ENCODE measurements at places on chromosomes 5 and 9.

DNA sequence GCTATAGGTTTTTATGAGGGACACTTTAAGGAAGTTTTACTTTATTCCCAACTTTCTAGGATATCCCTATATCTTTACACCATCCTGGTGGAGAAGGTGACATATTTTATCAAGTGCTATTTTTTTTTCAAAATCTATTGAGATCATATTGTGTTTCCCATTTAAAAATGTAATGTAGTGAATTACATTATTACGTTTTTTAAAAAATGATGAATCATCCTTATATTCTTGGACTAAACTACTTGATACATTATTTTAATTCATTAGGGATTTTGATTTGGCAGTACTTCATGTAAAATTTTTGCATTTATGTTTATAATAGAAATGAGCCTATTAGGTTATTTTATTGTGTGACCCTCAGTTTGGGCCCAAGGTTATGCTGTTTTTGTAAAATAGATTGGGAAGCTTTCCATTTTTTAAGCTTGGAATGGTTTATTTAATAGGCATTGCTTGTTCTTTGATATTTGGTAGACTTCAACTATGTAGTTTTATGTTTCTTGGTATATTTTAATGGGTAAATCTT lies 4.1 kb downstream of the TMEM38B start:
- no peak for DNase-seq

DNA sequence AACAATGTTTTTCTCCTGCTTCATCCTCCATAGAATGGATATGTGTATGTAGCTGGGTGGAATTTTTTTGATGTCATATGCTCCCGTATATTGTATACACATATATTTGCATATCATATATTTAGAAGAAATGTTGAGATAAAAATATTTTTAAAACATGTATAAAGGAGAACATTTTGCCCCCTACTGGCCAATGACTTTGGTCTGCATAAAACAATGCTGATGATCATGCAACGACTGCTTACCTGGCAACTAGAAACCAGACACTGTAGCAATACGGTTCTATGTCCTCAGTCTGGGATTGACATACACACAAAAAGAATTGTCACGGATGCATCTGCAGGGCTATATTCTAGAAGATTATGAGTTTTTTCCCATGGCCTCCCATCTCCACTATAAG lies 503.6 kb downstream of the ELAVL2 start:
- no peak for DNase-seq

GRCh38 chr5:127440831-127441230 lies 76.6 kb upstream of the PRRC1 start:
- DNase-seq = peak; percentile 63

DNA sequence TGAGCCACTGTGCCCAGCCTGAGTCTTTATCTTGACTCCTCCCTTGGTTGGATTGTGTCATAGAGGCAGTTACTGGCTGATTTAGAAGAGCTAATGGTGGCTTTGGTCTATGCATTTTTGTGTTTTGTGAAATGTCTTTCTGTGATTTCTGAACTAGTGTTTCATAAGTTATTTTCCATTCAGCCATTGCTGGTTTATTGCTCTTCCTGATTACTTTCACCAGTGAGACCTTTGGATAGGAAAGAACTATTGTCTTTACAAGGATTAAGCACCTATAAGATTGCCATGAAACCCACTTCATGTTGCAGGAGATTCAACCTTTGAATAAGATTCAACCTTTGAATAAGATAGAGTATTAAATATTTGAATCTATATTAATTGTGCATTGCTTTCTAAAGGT lies 8.7 kb upstream of the HAPLN1 start:
- no peak for DNase-seq

GRCh38 chr5:59186623-59187022 lies 603.7 kb downstream of the RAB3C start:
- DNase-seq = no peak

DNA sequence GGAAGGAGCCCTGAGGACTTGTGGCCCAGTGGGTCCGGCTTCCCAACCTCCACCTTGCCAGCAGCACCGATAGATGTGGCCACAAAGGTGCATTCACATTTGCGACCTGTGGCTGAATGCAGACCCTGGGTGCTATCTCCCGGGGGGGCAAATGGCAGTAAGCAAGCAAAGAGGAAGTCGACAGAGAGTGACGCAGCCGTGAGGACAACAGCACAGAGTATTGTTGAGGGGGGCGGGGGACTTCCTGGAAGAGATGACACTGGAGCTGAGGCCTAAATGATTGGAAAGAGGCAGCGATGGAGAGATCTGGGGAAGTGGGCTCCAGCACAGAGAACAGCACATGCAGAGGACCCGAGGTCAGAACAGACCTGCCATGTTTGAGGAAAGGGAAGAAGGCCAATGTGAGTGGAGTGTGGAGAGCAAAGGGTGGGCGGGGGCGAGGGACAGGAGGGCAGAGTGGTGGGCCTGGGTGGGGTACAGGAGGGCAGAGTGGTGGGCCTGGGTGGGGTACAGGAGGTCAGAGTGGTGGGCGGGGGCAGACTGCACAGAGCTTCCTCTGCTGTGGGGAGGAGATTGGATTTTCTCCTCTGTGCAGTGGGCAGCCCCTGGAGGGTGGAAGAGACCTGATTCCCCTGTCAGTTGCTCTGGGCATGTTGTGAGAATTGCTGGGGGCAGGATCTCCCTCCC lies 42.6 kb downstream of the ADAMTS2 start:
- DNase-seq = peak; percentile 39

DNA sequence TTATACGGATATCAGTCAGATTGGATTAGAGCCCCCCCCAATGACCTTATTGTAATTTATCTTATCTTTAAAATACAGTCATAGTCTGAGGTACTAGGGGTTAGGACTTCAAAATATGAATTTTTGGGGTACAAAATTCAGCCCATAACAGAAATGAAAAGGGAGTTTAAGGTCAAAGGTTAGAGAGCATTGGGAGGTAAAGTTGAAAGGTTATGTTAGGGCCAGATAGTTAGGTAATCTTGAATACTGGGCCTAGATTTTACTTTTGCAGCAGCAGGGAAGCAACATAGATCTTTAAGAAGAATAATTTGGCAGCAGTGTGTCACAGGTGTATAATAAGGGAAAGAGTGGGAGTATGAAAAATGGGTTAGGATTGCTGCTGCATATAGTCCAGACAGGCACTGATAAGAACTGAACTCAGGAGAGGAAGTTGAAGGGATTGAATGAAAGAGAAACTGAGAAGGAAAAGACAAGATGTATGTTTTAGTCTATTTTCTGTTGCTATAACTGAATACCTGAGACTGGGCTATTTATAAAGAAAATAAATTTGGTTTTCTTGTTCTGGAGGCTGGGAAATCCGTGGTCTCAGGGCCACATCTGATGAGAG lies 10.7 kb upstream of the GCNT4 start:
- no peak for DNase-seq

GRCh38 chr5:38783011-38783561 lies 62.7 kb upstream of the OSMR start:
- peak; percentile 95 for DNase-seq

GRCh38 chr5:179224741-179225140 lies 120.5 kb downstream of the ADAMTS2 start:
- no peak for DNase-seq

DNA sequence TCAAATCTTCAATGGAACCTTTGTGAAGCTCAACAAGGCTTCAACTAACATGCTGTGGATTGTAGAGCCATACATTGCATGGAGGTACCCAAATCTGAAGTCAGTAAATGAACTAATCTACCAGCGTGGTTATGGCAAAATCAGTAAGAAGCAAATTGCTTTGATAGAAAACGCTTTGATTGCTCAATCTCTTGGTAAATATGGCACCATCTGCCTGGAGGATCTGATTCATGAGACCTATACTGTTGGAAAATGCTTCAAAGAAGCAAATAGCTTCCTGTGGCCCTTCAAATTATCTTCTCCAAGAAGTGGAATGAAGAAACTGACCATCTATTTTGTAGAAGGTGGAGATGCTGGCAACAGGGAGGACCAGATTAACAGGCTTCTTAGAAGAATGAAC lies 54.7 kb upstream of the TTC39B start:
- DNase-seq = no peak

GRCh38 chr9:11749396-11749795 lies 943.8 kb upstream of the TYRP1 start:
- DNase-seq = no peak

DNA sequence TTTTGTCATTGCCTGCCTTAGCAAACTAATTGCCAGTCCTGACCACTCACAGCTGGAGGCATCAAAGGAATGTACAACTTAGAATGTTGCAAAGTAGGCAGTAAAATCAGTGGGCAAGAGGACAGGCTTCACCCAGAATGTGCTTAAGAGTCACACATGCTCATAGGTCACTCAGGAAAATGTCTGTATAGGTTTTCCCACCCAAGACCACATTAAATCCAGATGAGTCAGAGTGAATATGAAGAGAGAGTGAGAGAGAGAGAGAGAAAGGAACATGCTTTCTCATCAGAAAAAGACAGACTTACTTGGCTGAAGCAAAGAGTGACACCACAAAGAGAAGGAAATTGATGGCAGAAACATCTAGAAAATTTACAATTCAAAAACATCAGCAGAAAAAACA lies 37.9 kb downstream of the PLEKHG4B start:
- peak; percentile 91 for DNase-seq

- peak; percentile 40 for DNase-seq
Observed at GRCh38 chr9:119370816-119371215, 1.6 kb upstream of the BRINP1 start.

DNA sequence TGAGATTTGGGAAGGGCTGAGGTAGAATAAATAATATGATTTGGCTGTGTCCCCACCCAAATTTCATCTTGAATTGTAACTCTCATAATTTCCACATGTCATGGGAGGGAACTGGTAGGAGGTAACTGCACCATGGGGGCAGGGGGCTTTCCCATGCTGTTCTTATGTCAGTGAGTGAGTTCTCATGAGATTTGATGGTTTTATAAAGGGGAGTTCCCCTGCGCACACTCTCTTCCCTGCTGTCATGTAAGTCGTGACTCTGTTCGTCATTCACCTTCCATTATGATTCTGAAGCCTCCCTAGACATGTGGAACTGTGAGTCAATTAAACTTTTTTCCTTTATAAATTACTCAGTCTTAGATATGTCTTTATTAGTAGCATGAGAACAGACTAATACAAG lies 115.5 kb upstream of the STARD4 start:
- no peak for DNase-seq

Data from fibroblast of skin of back (primary cell).